ENCODE measurements at places on chromosomes 6 and 20.

DNA sequence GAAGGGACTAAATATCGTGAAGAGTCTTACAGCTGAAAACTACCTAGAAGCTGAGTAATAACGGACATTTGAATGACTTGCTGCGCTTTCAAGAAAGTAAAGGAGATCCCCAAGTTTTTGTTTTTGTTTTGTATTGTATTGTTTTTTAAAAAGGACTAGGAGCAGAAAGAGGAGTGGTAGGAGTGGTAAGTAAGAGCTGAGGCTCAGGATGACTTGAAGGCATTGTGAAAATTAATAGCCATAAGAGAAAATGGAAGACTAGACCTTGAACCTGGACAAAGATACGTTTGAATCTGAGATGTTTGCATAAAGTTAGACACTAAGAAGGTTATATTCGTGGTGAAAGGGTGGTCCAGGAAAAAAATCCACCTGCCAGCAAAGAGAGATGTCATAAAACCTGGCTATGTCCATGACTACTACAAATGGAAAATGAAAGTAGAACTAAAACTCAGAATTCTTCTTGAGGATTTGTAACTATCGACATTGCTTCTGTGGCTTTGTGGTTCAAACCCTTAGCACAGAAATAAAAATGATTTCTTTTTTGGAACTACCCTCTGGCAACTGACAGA is 824.8 kb upstream of the FLRT3 start:
- peak; percentile 9 for DNase-seq

DNA sequence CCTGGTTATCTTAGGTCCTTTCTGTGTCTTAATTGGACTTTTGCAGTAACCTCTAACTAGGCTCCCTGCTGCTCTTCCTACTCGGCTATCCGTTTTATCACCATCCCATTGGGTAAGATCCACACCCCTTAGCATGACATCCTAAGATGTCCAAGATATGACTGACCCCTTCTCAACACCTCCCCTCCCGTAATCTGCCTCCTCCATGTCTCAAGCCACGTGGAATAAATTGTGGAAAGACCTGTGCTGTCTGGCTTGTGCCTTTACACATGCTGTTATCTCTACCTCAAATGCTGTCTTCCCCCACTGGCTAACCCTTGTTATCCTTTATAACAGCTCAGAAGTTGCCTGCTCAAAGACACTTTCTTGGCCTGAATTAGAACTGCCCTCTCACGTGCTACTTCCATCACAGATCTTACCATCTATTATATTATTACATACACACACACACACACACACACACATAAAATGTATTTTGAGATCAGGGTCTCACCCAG is 26.5 kb downstream of the EIF2S2 start:
- DNase-seq, result no peak

DNA sequence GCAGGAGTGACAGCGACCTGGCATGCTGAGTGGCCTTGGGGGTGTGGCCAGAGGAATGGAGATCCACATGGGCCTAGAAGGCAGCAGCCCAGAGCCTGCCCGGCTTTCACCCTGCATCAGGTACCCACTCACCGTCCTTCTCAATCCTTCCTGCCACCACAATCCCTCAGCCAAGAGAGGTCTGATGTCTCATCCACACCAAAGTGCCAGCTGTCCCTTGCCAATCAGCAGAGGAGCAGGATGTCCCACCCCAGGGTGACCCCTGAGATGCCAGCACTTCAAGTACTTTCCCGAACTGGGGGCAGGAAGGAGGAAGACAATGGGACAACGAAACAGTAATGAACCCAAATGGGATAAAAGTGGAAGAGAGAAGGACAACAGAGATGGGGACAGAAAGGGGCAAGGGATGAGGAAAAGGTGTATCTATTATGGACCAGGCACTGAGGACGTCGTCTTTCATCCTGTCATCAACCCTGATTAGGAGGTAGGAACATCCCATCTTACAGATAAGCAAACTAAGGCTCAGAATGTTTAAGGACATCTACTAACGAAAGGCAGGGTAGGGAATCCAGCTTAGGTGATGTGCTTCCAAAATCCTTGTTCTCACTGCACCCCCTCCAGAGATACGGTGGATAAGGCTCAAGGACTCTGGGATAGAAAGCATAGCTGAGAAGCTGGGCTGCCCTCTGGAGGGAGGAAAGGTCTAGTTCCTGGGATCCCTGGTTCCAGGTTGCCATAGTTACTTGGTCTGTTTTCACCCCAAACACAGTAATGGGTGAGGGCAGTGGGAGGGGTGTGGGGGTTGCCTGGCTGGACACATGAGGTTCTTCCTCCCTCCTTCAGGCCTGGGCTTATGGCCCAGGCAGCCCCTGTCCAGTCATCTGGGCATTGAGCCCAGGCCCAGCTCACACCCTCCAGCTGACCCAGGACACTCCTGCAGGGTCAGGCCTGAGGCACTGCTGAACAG is 4.5 kb upstream of the TNXB start:
- DNase-seq, result no peak

- peak; percentile 18 for DNase-seq
Observed at GRCh38 chr6:113381959-113382358, 475.2 kb upstream of the MARCKS start.

- no peak for DNase-seq
Observed at GRCh38 chr6:16769131-16769985, 8.1 kb upstream of the ATXN1 start.

DNA sequence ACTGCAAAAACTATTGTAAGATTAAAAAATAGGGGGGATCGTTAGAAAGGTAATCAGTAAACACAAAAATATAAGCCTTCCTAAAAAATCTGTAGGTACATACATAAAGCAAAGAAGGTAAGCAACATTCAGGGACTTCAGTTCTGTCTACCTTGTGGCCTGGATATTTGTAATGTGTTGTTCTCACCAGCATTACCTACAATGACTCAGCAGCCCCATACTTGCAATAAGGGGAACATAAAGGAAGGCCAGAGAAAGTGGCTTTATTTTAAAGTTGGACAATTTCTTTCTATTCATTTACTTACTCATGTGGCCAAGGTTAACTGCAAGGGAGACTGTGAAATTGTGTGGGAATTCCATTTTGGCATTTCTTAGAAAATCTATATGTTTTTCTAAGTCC is 277.2 kb upstream of the PREP start:
- DNase-seq, result no peak

DNA sequence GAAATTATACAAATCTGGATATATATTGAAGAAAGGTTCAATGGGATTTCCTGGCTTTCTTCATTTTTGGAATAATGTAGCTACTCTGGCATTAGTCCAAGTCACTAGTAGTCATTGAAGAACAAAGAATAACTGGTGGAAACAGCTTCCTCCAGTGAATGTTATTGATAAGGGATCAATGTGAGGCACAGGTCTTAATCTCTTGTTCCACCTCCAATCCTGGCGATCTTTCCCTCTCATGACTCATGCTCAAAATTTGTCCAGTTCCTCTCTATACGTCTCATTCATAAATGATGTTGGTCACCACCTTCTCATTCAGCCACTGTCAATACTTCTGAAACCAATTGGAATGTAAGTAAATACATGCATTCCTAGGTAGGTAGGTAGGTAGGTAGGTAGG is 185.0 kb upstream of the BMP2 start:
- no peak for DNase-seq

DNA sequence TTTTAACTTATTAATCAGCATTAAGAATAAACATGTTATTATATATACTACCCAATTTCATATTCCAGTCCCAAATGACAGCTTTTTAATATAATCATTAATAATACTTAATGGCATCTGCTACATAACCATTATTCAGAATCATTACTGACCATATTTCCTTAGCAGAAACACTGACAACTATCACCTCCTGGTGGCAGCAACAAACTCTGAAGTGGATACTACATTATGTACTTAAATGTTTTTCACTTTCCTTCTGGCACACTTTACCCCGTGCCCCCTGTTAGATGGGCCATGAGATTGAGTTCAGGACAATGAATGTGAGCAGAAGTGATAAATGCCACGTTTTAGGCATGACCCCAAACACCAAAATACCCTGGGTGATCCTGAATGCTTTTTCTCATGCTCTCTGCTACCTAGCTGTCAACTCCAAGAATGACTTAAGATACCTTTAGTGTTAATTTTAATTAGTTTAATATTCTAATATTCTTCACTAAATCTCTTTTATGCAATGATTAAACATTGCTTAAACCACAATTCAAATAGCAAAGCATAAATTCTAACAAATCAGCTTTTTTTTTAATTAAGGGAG is 77.1 kb downstream of the LMBRD1 start:
- DNase-seq, result peak; percentile 16
